ENCODE measurements at places on chromosomes 6 and 20.

DNA sequence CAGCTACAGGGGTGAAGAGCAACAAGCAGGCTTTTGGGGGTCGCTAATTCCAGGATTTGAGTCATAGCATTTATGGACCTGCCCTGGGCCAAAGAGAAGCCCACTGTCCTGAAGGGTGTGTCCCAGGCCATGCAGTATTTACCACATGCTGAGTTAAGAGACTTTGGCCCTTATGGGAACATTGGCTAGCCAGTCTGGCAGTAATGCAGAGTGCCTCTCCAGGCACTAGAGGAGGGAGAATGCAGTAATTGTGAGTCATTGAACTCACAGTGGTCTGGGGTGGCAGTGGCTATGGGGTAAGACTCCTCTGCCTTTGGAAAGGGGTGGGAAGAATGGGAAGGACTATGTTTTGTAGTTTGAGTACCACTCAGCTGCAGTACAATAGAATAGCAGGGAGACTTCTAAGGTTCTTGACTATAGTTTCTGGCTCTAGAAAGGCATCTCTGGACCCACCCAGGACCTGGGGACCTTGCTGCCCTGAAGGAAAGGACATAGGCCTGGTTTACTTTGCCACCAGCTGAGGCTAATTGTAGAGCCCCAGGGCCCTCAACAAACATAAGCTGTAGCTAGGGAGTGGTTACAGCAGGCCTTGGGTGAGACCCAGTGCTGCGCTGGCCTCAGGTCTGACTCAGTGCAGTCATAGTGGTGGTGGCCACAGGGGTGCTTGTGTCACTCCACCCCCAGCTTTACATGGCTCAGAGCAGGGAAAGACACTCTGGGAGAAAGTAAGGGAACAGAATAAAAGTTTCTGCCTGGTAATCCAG is 520.9 kb downstream of the HTR1B start:
- no peak for DNase-seq

GRCh38 chr20:24837781-24838450 is 111.2 kb upstream of the CST7 start:
- DNase-seq = no peak

- DNase-seq = peak; percentile 25
Observed at GRCh38 chr20:54123587-54124180, 50.1 kb downstream of the CYP24A1 start.

- DNase-seq = no peak
Observed at GRCh38 chr6:76764057-76764456, 691.6 kb upstream of the IMPG1 start.

DNA sequence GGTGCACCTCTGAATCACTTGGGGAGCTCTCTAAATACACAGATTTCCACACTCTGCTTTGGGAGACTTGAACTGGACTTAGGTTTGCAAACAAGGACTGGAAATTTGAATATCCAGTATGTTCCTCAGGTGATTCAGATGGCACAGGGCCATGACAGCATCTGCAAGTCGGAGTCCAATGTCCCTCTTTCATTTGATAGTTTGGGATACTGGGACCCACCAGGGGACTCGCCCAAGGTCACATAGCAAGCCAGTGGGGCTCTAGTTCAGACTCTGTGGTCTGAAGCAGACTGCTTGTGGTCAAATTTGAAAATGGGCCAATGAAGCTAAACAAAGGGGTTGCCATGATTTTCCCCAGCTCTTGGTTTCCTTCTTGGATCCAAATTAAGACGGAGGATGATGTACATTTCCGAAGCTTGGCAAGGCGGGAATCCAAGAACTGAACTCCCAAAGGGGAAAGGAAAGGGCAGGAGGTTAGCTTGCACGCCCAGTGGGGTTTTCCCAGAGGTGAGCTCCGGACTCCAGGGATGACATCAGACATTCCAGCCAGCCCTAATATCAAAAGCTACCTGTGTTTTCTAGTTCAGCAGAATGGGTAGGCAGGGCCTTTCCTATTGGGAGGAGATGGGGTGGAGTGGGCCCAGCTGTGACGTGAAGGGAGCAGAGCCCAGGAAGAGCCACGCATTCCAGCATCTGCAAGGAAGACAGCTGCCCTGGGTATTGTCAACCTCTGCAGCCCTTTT is 3.4 kb upstream of the SYS1 start:
- no peak for DNase-seq

DNA sequence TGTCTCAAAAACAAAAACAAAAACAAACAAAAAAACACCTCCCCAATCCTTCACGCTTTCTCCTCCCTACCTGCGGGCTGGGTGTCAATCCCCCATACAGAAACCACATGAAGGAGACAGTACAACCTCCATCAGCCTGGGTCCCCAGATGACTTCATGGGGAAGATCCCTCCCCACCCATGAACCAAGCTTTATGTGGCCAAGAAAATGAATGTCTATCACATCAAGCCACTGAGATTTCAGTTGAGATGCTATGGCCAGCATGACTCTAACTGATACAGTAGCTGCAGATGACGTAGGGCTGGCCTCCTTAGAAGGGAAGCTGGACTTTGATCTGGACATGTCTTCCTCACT is 21.2 kb upstream of the BNIP5 start:
- no peak for DNase-seq

DNA sequence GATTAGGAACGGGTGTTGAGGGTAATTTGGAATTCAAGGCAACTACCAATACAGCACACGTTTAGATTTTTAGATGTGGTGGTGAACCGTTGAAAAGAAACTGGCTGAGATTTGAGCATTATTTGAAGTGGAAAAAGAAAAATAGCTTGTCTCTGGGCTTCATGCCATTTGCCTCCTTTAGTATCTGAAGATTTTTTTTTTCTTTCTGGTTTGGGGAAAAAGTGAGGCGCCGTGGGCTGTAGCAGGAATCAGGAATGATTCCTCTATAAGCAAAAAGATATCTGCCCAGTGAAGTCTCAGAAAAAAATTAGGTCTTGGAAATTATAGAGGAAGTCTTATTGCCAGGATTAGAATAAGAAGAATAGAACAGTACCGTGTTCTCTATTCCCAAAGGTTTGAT is 88.5 kb downstream of the RPS12 start:
- no peak for DNase-seq

DNA sequence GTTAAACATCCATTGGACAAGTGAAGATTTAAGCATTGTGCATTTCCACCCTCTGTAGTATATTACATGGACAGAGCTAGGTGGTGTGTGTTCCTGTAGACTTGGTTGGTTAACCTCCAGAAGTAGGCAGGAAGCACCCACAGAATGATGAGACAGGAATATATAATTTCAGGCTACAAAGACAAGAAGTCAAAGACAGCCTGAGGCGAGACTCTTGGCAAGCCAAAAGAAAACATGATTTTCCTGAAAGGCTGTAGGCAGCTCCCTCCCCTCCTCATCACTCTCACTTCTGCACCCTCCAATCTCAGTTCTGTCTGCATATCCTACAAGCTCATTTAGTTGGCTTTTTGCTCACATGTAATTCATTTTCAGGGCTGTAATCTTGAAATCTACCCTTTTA is 110.0 kb upstream of the SLC35B3 start:
- DNase-seq = no peak

- DNase-seq = no peak
Observed at GRCh38 chr6:17220040-17220910, 60.9 kb upstream of the RBM24 start.

DNA sequence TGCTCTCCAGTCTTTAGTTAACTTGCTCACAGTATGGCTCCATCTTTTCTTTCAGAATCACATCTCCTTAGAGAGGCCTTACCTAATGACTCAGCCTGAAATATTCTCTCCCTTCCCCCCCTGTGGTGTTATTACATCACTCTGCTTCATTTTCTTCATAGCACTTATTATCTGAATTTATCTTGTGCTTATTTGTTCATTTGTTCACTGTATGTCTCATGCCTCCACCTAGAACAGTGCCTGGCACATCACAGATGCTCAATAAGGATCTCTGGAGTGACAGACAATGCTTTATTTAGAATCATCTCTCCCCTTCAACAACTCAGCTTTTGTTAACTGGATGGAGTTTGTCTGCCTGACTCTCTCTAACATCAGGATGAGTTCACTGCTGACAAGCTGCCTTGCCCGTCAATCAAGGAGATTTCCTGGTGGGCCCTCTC is 96.6 kb upstream of the MAN1A1 start:
- DNase-seq = no peak

- no peak for DNase-seq
Observed at GRCh38 chr6:52644253-52644652, 26.7 kb upstream of the TMEM14A start.

GRCh38 chr20:47309806-47310426 is 46.6 kb downstream of the ZMYND8 start:
- no peak for DNase-seq

DNA sequence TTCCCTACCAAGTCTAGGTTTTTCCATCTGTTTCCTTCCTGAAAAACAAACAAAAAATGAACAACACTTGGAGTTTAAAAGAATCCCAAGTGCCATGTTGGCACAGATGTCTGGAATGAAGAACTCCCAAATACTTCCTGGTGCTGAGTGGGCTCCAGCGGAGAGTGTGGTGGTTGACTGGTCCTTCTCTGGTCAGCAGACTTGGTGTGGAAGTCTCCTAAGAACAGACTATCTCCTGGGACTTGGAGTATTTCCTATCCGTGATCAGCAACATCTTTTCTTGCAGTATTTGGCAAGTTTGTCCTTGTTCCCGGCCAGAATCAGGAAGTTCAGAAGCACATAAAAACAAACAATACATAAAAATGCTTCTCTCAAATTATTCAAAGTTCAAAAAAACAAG is 154.1 kb downstream of the MTFR2 start:
- DNase-seq = no peak

DNA sequence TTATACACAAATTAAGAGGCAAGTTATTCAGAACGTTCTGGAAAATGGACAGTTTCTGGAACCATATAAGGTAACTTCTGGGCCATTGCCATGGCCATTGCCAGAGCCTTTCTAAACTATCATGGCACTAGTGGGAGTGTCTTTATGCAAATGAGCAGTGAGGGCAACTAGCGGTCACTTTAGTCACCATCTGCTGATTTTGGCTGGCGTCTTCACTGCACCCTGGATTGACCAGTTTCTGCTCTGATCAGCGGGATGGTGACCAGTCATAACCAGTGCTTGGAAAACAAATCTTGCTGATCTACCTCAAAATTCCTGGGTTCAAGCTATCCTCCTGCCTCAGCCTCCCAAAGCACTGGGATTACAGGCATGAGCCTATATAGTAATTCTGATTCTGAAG is 7.3 kb upstream of the SNTA1 start:
- no peak for DNase-seq

DNA sequence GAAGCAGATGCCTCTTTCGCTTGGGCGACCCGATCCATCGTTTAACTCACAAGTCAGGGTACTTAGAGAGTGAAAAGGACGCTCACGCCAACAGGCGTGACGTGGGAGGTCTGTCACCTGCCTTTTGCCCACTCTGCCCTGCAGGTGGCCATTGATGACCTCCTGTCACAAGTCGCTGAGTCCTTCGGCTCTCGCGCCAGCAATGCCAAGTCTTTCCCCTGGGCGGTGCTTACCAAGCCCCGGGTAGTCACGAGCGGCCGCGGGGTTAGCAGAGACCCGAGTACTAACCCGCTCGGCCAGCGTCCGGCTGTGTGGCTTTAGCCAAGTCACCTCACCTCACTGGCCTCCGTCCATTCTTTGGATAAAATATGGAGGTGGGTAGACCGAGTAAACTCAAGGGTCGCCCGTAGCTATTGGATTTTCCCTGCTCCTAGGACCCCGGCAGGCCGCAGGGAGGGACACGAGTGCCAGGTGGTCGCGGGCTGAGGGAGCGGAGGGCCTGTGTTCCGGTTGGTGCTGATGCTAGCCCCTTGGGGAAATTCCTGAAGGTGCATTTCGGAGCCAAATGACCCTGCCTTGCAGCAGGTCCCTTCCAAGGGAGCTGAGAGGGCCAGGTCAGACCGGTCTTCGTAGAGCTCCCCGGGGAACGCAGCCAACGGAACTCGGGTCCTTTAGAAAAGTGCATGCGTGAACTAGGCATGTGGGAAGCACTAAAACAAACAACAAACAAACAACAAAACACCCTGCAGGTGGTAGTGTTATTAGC is 668 bp downstream of the PKIB start:
- no peak for DNase-seq

DNA sequence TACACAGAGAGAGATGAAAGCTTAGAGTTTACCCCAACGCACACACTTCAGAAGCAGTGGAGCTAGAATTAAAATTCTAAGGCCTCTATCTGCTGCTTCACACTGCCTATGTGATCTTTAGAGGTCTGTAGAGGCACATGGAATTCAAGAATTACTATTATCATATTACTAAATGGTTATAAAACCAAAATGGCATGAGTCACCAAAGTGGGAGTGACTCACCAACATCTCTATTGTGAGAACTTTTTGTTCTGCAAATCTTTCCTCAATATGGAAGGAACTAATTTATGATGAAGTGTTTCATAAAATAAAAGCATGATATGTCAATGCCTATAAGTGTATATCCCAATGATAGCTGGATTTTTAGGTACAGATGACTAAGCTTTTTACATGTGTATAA is 28.5 kb upstream of the TMEM244 start:
- no peak for DNase-seq

- no peak for DNase-seq
Observed at GRCh38 chr6:41966214-41966920, 24.8 kb upstream of the CCND3 start.

- DNase-seq = no peak
Observed at GRCh38 chr6:13834790-13835189, 20.4 kb upstream of the MCUR1 start.

- no peak for DNase-seq
Observed at GRCh38 chr20:51276296-51276695, 253.4 kb upstream of the KCNG1 start.

GRCh38 chr6:32436995-32437836 is 2.5 kb upstream of the HLA-DRA start:
- no peak for DNase-seq

DNA sequence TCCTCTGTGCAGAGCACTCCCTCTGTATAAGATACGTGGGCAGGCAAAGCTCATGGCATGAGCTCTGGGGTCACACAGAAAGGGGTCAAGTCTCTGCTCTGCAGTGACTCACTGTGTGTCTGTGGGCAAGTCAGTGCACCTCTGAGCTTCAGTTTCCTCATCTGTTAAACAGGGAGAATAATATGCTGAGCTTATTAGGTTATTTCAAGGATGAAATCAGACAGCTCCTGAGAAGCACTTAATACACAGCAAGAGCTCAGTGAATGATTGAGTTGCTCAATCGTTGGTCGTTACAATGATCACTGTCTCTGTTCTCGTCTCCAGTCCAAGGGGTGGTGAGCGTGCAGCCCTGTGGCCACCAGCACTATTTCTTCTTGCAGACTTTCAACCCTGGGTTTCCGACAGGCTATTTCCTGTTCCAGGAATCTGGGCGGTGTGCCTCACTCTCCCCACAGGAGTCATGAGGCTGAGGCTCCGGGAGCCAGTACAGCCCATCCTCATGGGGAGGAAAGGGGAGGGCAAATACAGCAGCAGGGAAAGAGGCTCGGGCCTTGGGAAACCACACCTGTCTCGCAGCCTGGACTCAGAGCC is 28.9 kb downstream of the KIAA1755 start:
- no peak for DNase-seq

- DNase-seq = no peak
Observed at GRCh38 chr6:69668916-69669315, 127.9 kb downstream of the LMBRD1 start.

GRCh38 chr6:160300076-160300695 is 41.6 kb upstream of the SLC22A2 start:
- DNase-seq = no peak

All from NT2/D1 (cell line).